ENCODE measurements at places on chromosomes 3 and 15. TPM values are rescaled to one million over a fixed set of nuclear protein-coding genes. Genes with fewer than 3 reads are reported as not detected.

RBM15B gene
- polyA plus RNA-seq: 45.5 TPM

ARGFX gene
- polyA plus RNA-seq: not detected

ZMYND10 gene
- polyA plus RNA-seq: 3.9 TPM

CHRD gene
- 20.4 TPM for polyA plus RNA-seq

FBLN2 gene
- 37.0 TPM for polyA plus RNA-seq

ASB14 gene
- polyA plus RNA-seq: 0.97 TPM

BMF gene
- polyA plus RNA-seq: 49.9 TPM

C3orf49 gene
- polyA plus RNA-seq: 0.46 TPM

NDUFB5 gene
- 177 TPM for polyA plus RNA-seq

ANKRD34C gene
- polyA plus RNA-seq: 0.12 TPM
